Muscle of leg (tissue), 16 donors: ENCODE measurements at places on chromosomes 6 and 20. TPM values are rescaled to one million over a fixed set of nuclear protein-coding genes. Genes with fewer than 3 reads are reported as not detected.

- DNase-seq, result peak; percentile 32
- H3K27me3 ChIP-seq, result no peaks in the 10 kb centered on the region
- no peaks in the 10 kb centered on the region for H3K4me1 ChIP-seq
- no peak overlapping the region for H3K27ac ChIP-seq
- no peaks in the 10 kb centered on the region for H3K36me3 ChIP-seq
These were observed 91.3 kb upstream of the MAP3K7 start for GRCh38 chr6:90678049-90678779.

HLA-DMB gene
- 5.6 TPM for total RNA-seq

GRCh38 chr20:64229507-64230061, 26.0 kb upstream of the PCMTD2 start:
- H3K4me1 ChIP-seq, result peaks cover 45% of the 10 kb centered on the region
- no peaks in the 10 kb centered on the region for H3K36me3 ChIP-seq
- no peak overlapping the region for H3K4me3 ChIP-seq
- no peak for DNase-seq
- H3K27me3 ChIP-seq, result no peaks in the 10 kb centered on the region

SLC22A7 gene
- total RNA-seq, result not detected

- H3K27me3 ChIP-seq, result no peaks in the 10 kb centered on the region
- no peak overlapping the region for H3K27ac ChIP-seq
- no peaks in the 10 kb centered on the region for H3K4me1 ChIP-seq
- no peak for DNase-seq
These were observed 437.1 kb downstream of the UTRN start for GRCh38 chr6:144722154-144722737.

- no peaks in the 10 kb centered on the region for H3K36me3 ChIP-seq
- H3K4me1 ChIP-seq, result peaks cover 67% of the 10 kb centered on the region
- H3K27me3 ChIP-seq, result peaks cover 5% of the 10 kb centered on the region
- H3K27ac ChIP-seq, result peak overlapping the region; percentile 79
- H3K4me3 ChIP-seq, result no peak overlapping the region
These were observed 5.3 kb upstream of the CPNE5 start for GRCh38 chr6:36844232-36845170.

DNA sequence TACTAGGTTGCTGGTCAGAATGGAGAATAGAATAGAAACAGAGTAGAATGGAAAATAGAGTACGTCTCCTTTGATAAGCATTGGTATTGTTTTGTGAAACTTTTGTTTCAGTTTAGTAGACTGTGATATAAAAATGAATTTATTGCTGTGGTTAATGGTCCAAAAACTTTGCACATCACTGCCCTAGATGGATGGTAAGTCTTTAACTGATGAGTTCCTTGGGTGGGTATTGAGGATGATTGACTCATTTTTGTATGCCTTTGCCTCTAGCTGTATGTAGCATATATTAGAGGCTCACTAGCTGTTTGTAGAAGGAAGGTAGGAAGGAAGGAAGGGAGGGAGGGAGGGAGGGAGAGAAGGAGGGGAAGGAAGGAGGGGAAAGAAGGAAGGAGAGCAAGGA, 48.3 kb downstream of the ZDHHC14 start:
- DNase-seq, result no peak
- H3K4me1 ChIP-seq, result peaks cover 4% of the 10 kb centered on the region
- no peak overlapping the region for H3K4me3 ChIP-seq
- no peaks in the 10 kb centered on the region for H3K27me3 ChIP-seq
- no peak overlapping the region for H3K27ac ChIP-seq

PRR18 gene
- total RNA-seq, result 0.22 TPM
